ENCODE measurements at places on chromosomes 7 and 10. TPM values are rescaled to one million over a fixed set of nuclear protein-coding genes. Genes with fewer than 3 reads are reported as not detected.

DNA sequence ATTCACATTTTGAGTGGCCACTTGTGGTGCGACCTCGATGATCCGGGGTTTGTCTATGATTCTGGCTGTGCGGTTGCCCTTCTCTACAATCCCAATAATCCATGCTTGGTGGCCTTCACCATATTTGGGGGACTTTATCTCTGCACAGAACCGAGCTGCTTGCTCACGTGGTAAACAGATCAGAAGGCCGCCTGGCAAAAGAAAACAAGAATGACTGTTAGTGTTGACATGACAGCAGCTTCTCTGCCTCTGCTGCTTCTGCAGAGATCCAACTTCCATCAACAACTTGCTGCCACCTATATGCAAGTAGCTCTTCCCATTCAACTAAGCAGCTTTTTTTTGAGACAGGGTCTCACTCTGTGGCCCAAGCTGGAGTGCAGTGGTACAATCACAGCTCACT lies 19.3 kb upstream of the PHYH start:
- no peaks in the 10 kb centered on the region for H3K4me1 ChIP-seq
- no peaks in the 10 kb centered on the region for H3K36me3 ChIP-seq
- H3K4me3 ChIP-seq, result no peak overlapping the region
- no peak overlapping the region for H3K27ac ChIP-seq
- no peaks in the 10 kb centered on the region for H3K27me3 ChIP-seq

DNA sequence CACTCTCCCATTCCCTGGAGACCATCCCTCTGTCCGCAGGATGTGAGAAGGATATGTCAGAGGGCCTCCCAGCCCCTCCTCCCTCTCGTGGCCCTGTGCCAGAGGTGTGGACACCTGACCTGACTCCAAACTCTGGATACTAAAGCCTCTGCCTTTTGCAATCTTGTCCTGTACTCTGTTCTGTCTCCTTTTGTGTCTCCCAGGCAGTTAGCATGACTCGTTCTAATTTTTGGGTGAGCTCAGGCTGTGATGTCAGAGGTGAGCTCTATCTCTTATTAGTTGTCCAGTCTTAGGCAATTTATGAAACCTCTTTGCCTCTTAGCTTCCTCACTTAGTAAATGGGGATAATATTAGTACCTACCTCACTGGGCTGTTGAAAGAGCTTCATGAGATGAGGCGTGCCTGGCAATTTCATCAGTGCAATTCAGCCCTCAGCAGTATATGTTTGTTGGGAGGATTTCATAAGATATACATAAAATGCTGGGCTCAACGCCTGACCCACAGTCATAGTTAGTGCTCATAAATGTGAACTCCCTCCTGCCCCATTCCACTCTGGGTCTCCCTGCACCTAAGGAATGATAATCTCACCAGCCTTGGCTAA lies 10.9 kb downstream of the MARVELD1 start:
- peak; percentile 41 for DNase-seq
- no peaks in the 10 kb centered on the region for H3K27me3 ChIP-seq
- H3K4me3 ChIP-seq, result no peak overlapping the region
- H3K36me3 ChIP-seq, result no peaks in the 10 kb centered on the region
- peaks cover 1% of the 10 kb centered on the region for H3K4me1 ChIP-seq

DNA sequence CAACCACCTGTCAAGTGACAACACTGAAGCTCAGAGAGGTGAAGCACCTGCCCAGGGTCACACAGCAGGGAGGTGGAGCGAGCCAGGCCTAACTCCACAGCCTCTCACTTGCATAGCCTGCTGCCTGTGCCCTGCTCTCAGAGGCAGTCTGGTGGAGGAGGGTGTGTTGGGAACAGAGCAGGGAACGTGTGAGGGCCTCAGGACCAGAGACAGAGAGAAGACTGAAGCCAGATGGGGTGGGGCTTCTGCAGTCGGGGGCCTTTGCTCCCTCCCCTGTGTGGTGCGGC lies 114.0 kb downstream of the PTPN20 start:
- no peak overlapping the region for H3K4me3 ChIP-seq
- no peaks in the 10 kb centered on the region for H3K27me3 ChIP-seq
- no peak overlapping the region for H3K27ac ChIP-seq
- H3K36me3 ChIP-seq, result no peaks in the 10 kb centered on the region
- no peaks in the 10 kb centered on the region for H3K4me1 ChIP-seq
- DNase-seq, result no peak

DNA sequence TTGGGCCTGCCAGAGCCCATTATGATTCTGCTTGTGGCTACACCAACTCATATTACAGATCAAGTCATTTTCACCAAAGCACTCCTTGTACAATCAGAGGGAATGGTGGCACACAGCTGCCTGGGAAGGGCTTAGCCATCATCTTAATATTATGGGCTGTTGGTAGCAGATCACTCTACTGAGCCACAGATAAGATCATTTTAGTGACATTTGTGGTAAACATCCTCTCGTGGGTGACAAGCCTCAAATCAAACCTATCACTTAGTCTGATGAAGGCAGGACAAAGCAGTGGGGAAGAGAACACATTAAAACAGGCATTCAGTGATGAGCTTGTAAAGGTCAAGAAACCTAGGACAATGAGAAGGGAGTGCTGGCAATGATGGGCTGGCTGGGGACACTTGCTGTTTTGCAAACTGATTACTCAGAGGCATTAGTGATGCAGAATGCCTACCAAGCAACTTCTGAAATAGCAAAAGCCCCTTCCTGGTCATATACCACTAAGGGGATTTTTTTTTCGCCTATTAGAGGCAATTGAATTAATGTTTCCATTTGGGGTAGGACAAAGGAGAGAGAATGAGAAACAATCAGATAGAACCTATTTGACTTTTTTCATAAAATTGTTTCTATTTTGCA lies 137.5 kb upstream of the WDR11 start:
- H3K4me1 ChIP-seq, result no peaks in the 10 kb centered on the region
- no peaks in the 10 kb centered on the region for H3K36me3 ChIP-seq
- H3K27me3 ChIP-seq, result no peaks in the 10 kb centered on the region
- H3K4me3 ChIP-seq, result no peak overlapping the region
- DNase-seq, result no peak

DNA sequence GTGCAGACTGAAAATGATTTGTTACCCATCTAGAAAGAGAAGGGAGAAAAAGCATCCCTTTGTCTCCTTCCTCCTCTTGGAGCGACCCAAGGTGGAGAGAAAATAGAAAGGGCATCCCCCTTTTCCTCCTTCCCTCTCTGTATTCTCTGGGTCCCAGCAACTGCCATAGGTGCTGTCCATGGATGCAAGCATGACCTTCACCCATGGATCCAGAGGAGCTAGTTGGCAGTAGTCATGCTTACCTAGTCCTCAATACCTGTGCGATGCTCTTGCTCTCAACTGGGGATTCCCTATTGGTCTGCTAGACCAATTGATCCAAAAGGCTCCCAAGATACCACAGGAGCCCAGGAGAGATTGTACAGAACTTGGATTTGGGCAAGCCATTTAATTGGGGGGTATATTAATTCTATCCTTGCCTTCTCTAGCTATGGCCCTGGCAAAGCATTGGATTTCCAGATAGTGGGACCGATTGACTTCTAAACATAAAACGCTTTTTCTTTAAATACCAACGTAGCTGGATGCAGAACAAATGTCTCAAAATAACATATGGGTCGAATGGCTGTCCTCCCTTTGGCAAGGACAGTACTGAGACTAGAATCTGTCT lies 547.8 kb upstream of the IGFBP3 start:
- H3K27ac ChIP-seq, result no peak overlapping the region
- no peak overlapping the region for H3K4me3 ChIP-seq
- H3K4me1 ChIP-seq, result no peaks in the 10 kb centered on the region
- H3K36me3 ChIP-seq, result no peaks in the 10 kb centered on the region

GRCh38 chr10:89837165-89838043 lies 136.0 kb downstream of the KIF20B start:
- DNase-seq, result no peak
- H3K27me3 ChIP-seq, result no peaks in the 10 kb centered on the region
- H3K4me3 ChIP-seq, result no peak overlapping the region
- no peaks in the 10 kb centered on the region for H3K36me3 ChIP-seq

- no peak overlapping the region for H3K27ac ChIP-seq
- H3K4me1 ChIP-seq, result no peaks in the 10 kb centered on the region
- no peak overlapping the region for H3K4me3 ChIP-seq
- no peaks in the 10 kb centered on the region for H3K27me3 ChIP-seq
- H3K36me3 ChIP-seq, result no peaks in the 10 kb centered on the region
These were observed 129.5 kb downstream of the GRM8 start for GRCh38 chr7:127123220-127123619.

DNA sequence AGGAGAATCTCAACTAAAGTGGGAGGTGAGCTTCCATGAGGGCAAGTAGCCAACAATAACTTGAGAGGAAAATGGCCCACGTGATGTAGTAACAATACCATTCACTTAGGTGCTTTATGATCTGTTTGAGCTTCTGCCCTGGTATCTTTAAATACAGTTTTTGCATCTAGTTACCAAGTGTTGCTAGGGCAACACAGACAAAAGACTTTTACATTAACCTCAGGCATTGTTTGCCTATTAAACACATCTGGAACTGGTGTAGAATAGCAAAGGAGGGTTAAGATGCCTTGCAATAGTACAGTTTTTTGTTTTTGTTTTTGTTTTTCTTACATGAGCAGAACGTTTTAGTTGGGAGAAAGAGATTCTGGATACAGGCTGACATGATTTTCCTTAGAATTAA lies 97.7 kb upstream of the MTPN start:
- H3K4me1 ChIP-seq, result no peaks in the 10 kb centered on the region
- H3K27ac ChIP-seq, result no peak overlapping the region
- H3K4me3 ChIP-seq, result no peak overlapping the region
- no peaks in the 10 kb centered on the region for H3K27me3 ChIP-seq
- no peaks in the 10 kb centered on the region for H3K36me3 ChIP-seq

DNA sequence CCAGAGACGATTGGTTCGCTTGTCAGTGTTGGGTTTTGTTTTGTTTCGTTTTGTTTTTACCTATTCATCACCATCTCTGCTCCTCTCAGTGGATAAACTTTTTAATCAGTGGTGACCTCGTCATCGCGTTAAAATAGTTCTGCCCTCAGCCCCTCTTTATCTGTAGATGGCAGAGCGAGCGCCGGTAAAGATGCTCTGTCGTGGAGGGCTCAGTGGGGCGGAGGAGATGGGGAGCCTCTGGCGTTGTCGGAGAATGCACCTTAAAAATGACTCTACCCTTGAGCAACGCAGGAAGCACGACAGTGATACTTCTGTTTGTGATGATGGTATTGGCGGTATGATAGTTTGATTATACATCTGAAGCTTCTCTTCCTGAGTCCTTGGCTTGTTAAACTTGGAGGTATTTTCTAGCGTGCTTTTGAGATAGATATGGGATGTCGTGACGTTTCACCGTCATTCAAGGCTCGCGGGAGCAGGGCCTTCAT lies 554 bp downstream of the CSGALNACT2 start:
- no peaks in the 10 kb centered on the region for H3K36me3 ChIP-seq
- peak overlapping the region; percentile 98 for H3K4me3 ChIP-seq
- H3K27ac ChIP-seq, result peak overlapping the region; percentile 99
- no peaks in the 10 kb centered on the region for H3K27me3 ChIP-seq

GRCh38 chr7:158782761-158783401 lies 46.4 kb downstream of the ESYT2 start:
- H3K4me1 ChIP-seq, result peaks cover 8% of the 10 kb centered on the region
- no peaks in the 10 kb centered on the region for H3K27me3 ChIP-seq
- DNase-seq, result peak; percentile 48
- no peaks in the 10 kb centered on the region for H3K36me3 ChIP-seq

GRCh38 chr7:117399820-117400422 lies 27.4 kb downstream of the ASZ1 start:
- H3K4me3 ChIP-seq, result no peak overlapping the region
- H3K36me3 ChIP-seq, result no peaks in the 10 kb centered on the region
- no peaks in the 10 kb centered on the region for H3K27me3 ChIP-seq
- DNase-seq, result no peak

DNA sequence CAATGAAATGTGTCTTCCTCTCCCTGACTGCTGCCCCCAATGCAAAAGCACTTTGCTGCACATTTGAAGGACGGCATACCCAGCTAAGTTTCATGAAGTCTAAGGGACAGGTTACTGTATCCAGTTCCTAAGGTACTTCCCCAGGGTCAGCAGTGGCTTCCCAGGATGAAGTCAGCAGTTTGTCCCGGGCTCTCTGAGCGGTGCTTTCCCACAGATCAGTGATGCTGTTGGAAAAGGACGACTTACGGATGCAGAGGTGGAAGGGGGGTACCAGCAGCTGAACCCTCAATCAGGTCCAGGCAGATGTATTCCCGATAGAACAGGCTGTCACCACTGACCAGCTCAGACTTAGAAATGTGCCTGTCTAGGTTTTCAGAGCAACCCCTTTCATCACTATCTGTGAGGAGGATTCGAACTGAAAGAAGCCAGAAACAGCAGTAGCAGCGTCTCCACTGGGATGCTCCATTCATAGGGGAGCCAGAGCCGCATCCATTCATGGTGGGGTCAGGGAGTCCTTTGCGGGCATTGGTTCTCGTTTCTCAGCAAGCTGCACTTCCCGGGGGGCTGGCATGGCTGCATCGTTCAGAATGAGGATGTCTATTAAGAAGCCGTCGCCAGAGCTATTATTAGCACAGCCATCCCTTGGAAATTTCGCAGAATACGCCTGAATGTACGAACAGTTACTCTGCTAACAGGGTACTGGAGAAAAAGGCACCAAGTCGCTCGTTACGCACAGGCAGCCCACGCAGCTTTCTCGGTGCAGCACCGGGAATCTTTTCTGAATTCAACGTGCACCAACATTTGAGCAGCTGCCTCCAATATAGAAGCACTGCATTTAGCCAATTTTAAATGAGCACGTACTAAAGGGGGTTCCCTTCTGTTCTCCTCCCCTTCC lies 303.7 kb downstream of the PRPF18 start:
- H3K27ac ChIP-seq, result no peak overlapping the region
- H3K36me3 ChIP-seq, result no peaks in the 10 kb centered on the region
- DNase-seq, result peak; percentile 20

GRCh38 chr7:1548438-1548831 lies 7.6 kb downstream of the TMEM184A start:
- no peak for DNase-seq
- H3K4me3 ChIP-seq, result no peak overlapping the region
- no peaks in the 10 kb centered on the region for H3K27me3 ChIP-seq
- no peaks in the 10 kb centered on the region for H3K36me3 ChIP-seq
- H3K27ac ChIP-seq, result no peak overlapping the region
- no peaks in the 10 kb centered on the region for H3K4me1 ChIP-seq

DNA sequence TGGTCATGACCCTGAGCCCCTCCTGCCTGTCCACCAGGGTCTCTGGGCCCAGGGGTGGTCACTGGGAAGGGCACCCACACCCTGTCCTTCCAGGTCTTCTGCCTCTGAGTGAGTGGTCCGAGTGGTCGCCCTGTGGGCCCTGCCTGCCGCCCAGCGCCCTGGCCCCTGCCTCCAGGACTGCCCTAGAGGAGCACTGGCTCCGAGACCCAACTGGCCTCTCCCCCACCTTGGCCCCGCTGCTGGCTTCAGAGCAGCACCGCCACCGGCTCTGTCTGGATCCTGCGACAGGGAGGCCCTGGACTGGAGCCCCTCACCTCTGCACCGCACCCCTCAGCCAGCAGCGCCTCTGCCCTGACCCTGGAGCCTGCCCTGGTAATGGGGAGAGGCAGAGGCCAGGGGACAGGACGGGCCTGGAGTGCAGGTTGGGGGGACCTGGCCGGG lies 13.9 kb upstream of the ZNF862 start:
- no peaks in the 10 kb centered on the region for H3K36me3 ChIP-seq
- no peak overlapping the region for H3K27ac ChIP-seq
- H3K4me1 ChIP-seq, result no peaks in the 10 kb centered on the region
- no peaks in the 10 kb centered on the region for H3K27me3 ChIP-seq
- no peak for DNase-seq

ADGRA1 gene
- not detected for total RNA-seq

SEMA3E gene
- 14.0 TPM for total RNA-seq

SSMEM1 gene
- total RNA-seq, result not detected

TMEM176A gene
- total RNA-seq, result 202 TPM

KCNIP2 gene
- total RNA-seq, result 0.36 TPM

PNLIPRP3 gene
- total RNA-seq, result 1.0 TPM

VENTX gene
- total RNA-seq, result not detected

H2BK1 gene
- not detected for total RNA-seq

LGI1 gene
- 2.6 TPM for total RNA-seq

AKR1D1 gene
- 25.4 TPM for total RNA-seq

NUTM2D gene
- total RNA-seq, result 5.0 TPM

Data from hepatocyte (in vitro differentiated cells).